ENCODE measurements at places on chromosomes 1 and 21.
A peak's percentile ranks its signal among the peaks of the same experiment; 100 is the strongest.

GRCh38 chr1:219697682-219698081 lies 84.8 kb upstream of the ZC3H11B start:
- DNase-seq, result no peak

GRCh38 chr1:22416555-22417454 lies 34.8 kb upstream of the ZBTB40 start:
- peak; percentile 68 for DNase-seq

DNA sequence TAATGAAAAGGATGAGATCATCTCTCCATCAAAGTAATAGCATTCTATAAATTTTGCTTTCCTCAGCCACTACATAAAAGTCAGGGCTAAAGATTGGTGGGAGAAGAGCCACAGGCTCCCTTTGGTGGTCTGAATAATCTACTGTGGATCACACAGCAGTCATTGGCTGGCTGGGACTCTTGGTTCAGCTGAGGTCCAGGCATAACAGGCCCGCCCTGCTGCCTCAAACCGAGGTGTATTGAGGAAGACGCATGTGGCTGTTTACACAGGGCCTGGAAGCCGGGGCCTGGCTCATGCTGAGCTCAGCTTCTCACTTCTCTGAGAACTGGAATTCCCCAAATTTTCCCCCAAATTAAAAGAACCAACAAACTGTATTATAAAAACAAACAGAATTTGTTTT lies 139.2 kb downstream of the PTPRC start:
- no peak for DNase-seq

DNA sequence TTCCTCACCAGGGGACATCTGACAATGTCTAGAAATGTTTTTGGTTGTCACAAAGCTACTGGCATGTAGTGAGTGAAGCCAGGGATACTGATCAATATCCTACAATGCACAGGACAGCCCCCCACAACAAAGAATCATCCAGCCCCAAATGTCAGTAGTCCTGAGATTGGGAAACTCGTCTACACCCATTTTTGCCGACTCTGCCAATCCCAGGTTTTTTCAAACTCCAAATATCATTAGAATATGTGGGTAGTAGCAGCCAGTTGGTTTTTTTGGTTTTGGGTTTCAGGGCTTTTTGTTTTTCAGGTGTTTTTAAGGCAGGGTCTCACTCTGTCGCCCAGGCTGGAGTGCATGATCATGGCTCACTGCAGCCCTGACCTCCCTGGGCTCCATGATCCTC lies 5.9 kb downstream of the SPATA46 start:
- DNase-seq, result no peak

GRCh38 chr21:42266971-42267556 lies 48.1 kb downstream of the ABCG1 start:
- no peak for DNase-seq

- no peak for DNase-seq
Observed at GRCh38 chr1:94986783-94987182, 59.9 kb upstream of the CNN3 start.

DNA sequence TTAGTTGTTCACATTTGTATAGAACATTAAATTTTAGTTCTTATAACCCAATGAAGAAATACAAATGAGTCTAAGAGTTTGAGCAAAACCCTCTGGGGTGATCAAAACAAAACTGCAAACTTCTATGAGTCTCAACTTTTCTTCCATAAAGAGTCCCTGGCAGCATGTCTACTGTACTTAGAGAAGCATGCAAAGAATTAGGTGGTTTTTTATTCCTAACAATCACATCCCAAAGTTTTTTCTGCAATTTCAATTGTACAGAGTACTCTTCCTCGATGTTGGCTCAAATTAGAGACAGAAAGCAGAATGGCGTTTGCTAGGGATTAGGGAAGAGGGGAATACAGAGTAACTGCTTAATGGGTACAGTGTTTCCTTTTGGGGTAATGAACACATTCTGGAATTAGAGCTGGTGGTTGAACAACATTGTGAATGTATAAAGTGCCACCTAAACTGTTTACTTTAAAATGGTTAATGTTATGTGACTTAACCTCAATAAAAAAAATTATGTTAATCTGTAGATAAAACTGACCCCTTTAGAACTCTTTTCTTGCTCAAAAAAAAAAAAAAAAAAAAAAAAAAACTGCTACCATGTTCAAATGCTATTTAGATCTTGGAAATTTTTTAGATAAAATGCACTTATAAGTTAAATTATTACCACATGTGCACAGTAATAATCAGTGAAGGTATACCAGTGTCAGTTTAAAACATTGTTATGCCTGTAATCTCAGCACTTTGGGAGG lies 4.8 kb downstream of the RC3H1 start:
- no peak for DNase-seq

DNA sequence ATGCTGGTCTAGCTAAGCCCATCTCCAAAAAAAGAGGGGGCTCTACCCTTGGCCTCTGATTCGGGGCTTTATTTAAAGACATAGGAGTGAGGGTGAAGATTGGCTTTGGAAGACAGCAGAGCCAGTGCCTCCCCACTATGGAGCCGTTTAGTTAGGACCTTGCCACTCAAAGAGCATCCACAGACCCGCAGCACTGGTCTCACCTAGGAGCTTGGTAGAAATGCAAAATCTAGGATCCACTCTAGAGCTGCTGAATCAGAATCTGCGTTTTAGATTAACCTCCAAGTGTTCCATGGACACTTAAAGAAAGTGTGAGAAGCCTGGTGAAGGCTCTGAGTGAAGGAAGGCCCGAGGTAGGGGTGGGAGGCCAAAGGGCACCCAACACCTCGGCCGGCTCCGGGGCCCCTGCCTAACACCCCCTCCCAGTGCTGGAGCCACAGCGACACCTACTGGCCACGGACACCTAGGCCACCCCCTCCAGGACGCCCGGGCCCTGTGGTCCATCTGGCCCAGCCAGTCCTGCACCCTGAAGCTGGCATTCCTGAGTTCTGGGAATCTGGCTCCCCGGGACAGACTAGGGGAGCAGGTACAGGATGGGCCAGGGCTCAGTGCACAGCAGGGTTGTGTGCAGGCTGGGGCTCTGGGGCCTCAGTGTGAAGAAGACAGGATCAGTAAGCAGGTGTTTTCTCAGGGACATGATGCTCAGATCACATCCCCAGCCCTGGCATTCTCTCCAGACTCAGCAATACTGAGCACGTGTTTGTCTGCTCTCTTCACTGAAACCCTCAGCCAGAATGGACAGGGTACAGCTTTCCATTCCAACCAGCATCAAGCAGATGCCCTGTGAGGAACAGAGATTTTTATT lies 79.2 kb downstream of the TMEM53 start:
- DNase-seq, result no peak

DNA sequence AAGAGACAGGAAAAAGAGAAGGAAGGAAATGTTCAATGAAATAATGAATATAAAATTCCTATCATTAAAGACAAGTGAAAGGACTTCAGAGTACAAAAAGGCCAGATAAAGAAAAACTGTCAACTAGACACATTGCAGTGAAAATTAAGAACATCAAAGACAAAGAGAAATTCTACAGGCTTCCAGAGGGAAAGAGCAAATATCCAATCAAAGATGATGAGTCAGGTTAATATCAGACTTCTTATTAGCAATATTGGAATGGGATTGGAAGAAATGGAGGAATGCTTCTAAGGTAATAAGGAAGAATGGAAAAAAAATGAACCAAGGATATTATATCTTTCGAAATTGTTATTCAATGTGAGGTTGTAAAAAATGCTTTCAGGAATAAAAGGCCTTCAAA lies 7.8 kb downstream of the PLA2G2A start:
- no peak for DNase-seq

- no peak for DNase-seq
Observed at GRCh38 chr1:96041470-96041869, 680.1 kb upstream of the PTBP2 start.

GRCh38 chr1:33624991-33625870 lies 152.8 kb downstream of the ZSCAN20 start:
- DNase-seq, result no peak

- no peak for DNase-seq
Observed at GRCh38 chr1:116127848-116128540, 16.8 kb downstream of the MAB21L3 start.

GRCh38 chr21:44466996-44467858 lies 11.9 kb downstream of the LRRC3 start:
- no peak for DNase-seq

GRCh38 chr1:63723602-63724001 lies 50.2 kb upstream of the ROR1 start:
- DNase-seq, result no peak

GRCh38 chr1:232611834-232612233 lies 18.1 kb downstream of the SIPA1L2 start:
- DNase-seq, result no peak

GRCh38 chr1:229097356-229097755 lies 173.6 kb upstream of the RAB4A start:
- DNase-seq, result no peak

DNA sequence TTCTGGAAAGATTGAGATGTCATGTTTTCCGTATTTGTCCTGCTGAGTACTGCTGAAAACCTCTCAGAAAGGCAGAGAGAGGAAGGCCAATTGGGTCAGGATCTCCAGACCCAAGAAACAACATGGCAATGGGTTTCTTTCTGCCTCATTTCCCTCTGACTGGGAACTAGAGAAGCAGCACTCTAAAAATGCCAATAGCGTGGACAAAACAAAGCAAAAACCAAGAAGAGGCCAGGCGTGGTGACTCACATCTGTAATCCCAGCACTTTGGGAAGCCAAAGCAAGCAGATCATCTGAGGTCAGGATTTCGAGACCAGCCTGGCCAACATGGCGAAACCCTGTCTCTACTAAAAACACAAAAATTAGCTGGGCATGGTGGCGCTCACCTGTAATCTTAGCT lies 18.3 kb downstream of the TNFRSF9 start:
- DNase-seq, result no peak

DNA sequence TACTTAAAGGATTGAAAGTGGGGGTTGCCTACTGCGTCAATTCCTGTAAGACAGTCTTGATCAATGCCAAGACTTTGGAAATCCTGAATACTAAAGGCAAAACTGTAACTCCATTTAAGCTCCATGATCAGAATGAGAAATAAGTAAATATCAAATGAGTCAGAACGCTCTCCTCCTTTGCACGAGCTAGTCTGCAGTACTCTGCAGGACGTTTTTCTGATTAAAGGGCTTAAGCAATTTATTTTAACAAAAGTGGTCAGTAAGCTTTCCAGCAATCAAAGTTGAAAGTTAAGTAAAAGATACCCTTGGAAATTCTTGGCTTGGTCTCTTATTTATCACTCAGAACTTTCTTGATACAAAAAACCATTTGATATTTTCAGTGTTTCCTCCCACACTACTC lies 35.7 kb upstream of the ARHGAP29 start:
- no peak for DNase-seq

GRCh38 chr1:23673086-23673813 lies 18.4 kb upstream of the RPL11 start:
- DNase-seq, result no peak

GRCh38 chr1:96524100-96524499 lies 197.5 kb upstream of the PTBP2 start:
- DNase-seq, result no peak

- no peak for DNase-seq
Observed at GRCh38 chr1:245953876-245954660, 553.0 kb downstream of the SMYD3 start.

- DNase-seq, result peak; percentile 93
Observed at GRCh38 chr1:192539297-192540092, 36.1 kb upstream of the RGS1 start.

GRCh38 chr1:112882271-112882744 lies 73.7 kb downstream of the SLC16A1 start:
- DNase-seq, result no peak

DNA sequence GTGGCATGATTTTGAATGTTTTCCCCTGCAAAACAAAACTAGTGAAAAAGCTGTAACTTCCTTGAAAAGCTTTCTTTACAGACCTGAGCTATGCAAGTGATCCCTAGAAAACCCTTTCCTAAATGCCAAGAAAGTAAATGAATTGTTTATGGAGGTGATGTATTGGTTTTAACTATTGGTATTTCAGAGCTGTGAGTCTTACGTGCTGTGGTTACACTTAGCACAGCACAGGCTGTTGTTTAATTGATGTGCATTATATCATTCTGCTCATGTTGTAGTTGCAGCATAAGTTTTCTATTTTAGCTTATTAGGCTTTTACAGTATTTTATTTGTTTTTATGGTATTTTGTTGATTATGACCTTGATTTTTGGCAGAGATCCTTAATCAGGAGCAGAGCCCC lies 74.1 kb upstream of the DYNLT5 start:
- DNase-seq, result no peak

GRCh38 chr1:18109058-18109755 lies 1.6 kb downstream of the IGSF21 start:
- no peak for DNase-seq

- no peak for DNase-seq
Observed at GRCh38 chr1:25581764-25582163, 34.8 kb upstream of the MAN1C1 start.

- DNase-seq, result no peak
Observed at GRCh38 chr1:192866241-192866868, 57.5 kb downstream of the RGS2 start.

DNA sequence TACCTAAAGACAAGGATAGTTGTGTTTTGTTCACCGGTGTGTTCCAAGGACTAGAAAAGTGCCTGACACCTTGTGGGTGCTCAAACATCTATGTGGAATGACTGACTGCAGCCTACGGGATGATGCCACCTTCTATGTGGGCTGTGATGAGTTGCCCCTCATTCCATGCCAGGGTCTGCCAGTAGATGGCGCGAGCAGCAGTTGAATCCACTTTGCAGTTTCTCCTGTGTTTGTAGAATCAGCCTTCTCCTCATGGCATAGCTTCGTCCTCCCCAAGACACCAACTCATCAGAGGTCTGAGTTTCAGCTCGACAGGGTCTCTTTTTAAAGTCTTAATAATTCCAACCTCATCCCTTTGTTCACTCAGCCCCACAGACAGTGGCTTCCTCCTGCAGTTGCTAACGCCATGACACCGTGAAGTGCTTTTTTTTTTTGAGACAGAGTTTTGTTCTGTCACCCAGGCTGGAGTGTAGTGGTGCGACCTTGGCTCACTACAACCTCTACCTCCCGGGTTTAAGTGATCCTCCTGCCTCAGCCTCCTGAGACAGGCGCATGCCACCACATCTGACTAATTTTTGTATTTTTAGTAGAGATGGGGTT lies 133.7 kb downstream of the CAPN8 start:
- DNase-seq, result peak; percentile 2

GRCh38 chr1:78468521-78468920 lies 22.3 kb upstream of the PTGFR start:
- DNase-seq, result no peak

DNA sequence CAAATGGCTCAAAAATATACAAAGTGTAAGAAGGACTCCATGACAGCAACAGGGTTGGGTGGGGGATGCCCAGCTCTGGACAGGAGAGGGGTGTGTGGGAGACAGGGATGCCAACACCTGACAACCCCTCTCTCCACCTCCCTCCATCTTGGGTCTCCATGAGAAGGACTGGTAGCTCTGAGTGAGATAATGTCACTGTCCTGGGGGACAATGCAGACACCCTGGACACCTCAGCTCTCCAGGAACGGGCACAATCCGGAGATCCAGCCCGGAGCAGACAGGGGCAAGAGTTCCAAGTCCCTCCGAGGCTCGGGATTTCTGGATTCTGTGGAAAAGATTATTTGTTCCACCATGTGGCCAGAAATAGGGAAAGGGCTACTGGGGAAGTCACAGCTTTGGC lies 122.5 kb downstream of the GLIS1 start:
- DNase-seq, result no peak

GRCh38 chr1:24373710-24374109 lies 39.9 kb downstream of the STPG1 start:
- no peak for DNase-seq
